CD4-positive, alpha-beta T cell treated with Interleukin-6 at 100 ng/mL for 8 hours (primary cell): ENCODE measurements at places on chromosomes 11 and 22.

GRCh38 chr11:93903989-93904388, 53.6 kb upstream of the VSTM5 start:
- no peak for DNase-seq

- DNase-seq = no peak
Observed at GRCh38 chr22:47564158-47564450, 801.7 kb downstream of the TBC1D22A start.

DNA sequence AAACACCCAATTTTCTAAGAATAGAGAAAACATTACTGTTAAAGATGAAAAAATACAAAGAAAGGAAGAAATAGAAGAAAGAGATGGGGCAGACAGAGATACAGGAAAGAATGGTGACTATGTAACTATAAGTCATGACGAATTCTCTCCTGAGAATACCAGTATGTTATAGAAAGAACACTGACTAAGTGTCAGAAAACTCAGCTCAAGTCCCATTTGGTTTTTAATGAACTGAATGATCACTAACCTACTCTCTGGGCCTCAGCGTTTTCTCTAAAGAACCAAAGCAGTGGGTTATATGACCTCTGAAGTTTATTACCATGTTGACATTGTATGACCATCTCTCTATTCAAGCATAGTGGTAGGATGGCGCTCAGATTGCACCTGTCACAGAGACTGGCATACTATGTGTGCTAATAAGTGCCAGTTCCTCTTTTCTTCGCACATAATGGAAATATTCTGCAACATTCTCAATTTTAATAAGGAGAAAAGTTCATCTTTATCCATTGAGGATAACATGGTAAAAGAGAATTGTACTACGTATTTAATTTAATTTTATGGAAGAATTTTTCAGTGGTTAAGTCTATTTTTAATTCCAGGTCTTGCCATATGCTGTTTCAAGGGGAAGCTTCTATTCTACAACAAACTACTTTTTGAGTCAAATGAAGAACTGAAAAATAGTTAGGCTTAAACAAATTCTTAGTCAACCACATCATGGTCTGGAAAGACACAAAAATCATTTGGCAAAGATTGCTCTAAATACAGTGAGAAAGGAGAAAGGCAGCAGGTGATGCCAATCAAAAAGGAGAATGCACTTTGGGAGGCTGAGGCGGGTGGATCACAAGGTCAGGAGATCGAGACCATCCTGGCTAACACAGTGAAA, 25.0 kb upstream of the EED start:
- no peak for DNase-seq

- DNase-seq = no peak
Observed at GRCh38 chr11:71301858-71302533, 49.6 kb upstream of the SHANK2 start.

GRCh38 chr11:34344768-34345539, 12.9 kb downstream of the ABTB2 start:
- DNase-seq = no peak

DNA sequence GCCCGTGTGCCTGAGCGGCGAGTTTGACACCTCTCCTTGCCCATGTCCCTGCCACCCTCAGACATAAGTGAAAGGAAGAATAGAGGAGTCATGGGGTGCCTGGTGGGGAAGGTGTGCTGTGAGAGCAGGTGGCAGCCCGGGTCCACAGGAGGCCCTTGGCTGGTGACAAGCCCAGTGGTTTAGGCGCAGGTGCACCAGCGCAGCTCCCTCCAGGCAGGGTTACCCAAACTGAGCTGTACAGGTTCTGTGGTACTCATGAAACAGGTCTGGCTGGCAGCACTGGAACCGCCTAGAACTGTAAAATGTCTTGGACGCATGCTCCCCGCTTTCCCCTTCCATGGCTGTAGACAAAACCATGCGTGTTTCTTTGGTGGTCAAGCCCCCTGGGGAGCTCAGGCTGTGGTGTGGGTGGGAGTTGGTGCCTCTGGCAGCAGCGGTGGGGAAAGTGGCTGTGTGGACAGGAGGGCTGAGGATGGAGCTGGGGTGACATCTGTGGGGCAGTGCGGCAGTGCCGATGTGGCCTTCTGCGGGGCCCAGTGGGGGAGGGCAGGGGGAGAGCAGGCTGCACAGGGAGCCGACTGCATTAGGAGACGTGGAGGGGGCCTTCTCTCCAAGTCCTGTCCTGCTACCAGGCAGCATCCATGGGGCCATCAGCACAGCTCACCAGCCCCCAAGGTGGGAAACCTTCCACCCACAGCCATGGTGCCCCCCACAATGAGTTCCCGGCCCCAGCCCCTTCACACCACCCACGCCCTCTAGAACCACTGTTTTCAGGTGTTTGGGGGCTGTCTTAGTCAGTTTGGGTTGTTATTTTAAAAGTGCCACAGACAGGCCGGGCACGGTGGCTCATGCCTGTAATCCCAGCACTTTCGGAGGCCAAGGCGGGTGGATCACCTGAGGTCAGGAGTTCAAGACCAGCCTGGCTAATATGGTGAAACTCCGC, 5.6 kb upstream of the GTSE1 start:
- DNase-seq = no peak
